Hair follicular keratinocyte (primary cell): ENCODE measurements at places on chromosomes 3 and 15. TPM values are rescaled to one million over a fixed set of nuclear protein-coding genes. Genes with fewer than 3 reads are reported as not detected.

The P2RY1 gene
- total RNA-seq, result 1.5 and 2.0 TPM in 2 replicates

The BNC1 gene
- total RNA-seq, result 98.3 and 103 TPM in 2 replicates

The GOLGA8T gene
- not detected in 2 replicates for total RNA-seq

The PAQR5 gene
- 0.08 and 0.11 TPM in 2 replicates for total RNA-seq

The IQCF5 gene
- total RNA-seq, result not detected in 2 replicates

The TMEM62 gene
- total RNA-seq, result 9.4 and 12.9 TPM in 2 replicates

The ANKRD34C gene
- not detected in 2 replicates for total RNA-seq

The TRH gene
- total RNA-seq, result not detected in 2 replicates

The PRTG gene
- under 0.01 TPM in 1 of 2 replicates, not detected in the other for total RNA-seq

The FANCD2OS gene
- not detected in 2 replicates for total RNA-seq

The GPR171 gene
- not detected in 2 replicates for total RNA-seq

The PLSCR5 gene
- not detected in 2 replicates for total RNA-seq

The MESD gene
- 22.7 and 28.3 TPM in 2 replicates for total RNA-seq

The ATP13A3 gene
- 196 and 202 TPM in 2 replicates for total RNA-seq

The CRABP1 gene
- not detected in 2 replicates for total RNA-seq

The SLC24A5 gene
- not detected in 2 replicates for total RNA-seq

The STRIT1 gene
- total RNA-seq, result not detected in 2 replicates

The SQOR gene
- total RNA-seq, result 159 and 198 TPM in 2 replicates

The C15orf61 gene
- total RNA-seq, result 5.2 and 6.2 TPM in 2 replicates

The GNAT1 gene
- not detected in 2 replicates for total RNA-seq

The MME gene
- total RNA-seq, result 2.9 and 3.1 TPM in 2 replicates

The TTLL13 gene
- 0.08 and 0.11 TPM in 2 replicates for total RNA-seq

The TNFAIP8L3 gene
- 1.1 and 1.3 TPM in 2 replicates for total RNA-seq

The NFKBIZ gene
- total RNA-seq, result 13.2 and 56.9 TPM in 2 replicates

The SEMA6D gene
- total RNA-seq, result 0.91 and 2.9 TPM in 2 replicates

The LTF gene
- total RNA-seq, result not detected in 2 replicates

The AGBL1 gene
- not detected in 2 replicates for total RNA-seq

The NANOGP8 gene
- not detected in 2 replicates for total RNA-seq

The IP6K1 gene
- 16.4 and 19.9 TPM in 2 replicates for total RNA-seq

The NBEAL2 gene
- 18.3 and 20.4 TPM in 2 replicates for total RNA-seq

The PRR20G gene
- total RNA-seq, result not detected in 2 replicates

The GABPB1 gene
- total RNA-seq, result 23.3 and 30.8 TPM in 2 replicates

The FAM3D gene
- not detected in 2 replicates for total RNA-seq

The NDN gene
- total RNA-seq, result 16.9 and 20.2 TPM in 2 replicates

The TMEM45A gene
- total RNA-seq, result 4.4 and 8.4 TPM in 2 replicates

The FHIT gene
- total RNA-seq, result 1.8 and 2.0 TPM in 2 replicates

The CFAP44 gene
- 0.16 and 0.19 TPM in 2 replicates for total RNA-seq

The GOLGA6L4 gene
- 0.23 and 1.6 TPM in 2 replicates for total RNA-seq

The HES1 gene
- 45.3 and 97.6 TPM in 2 replicates for total RNA-seq

The CHRNA3 gene
- total RNA-seq, result not detected in 2 replicates

The NRROS gene
- total RNA-seq, result under 0.01 and 0.04 TPM in 2 replicates

The IGDCC3 gene
- not detected in 2 replicates for total RNA-seq

The SENP8 gene
- 2.3 and 2.4 TPM in 2 replicates for total RNA-seq

The OR5H1 gene
- not detected in 2 replicates for total RNA-seq

The RAB6B gene
- total RNA-seq, result 0.15 and 0.23 TPM in 2 replicates

The ALG1L2 gene
- not detected in 2 replicates for total RNA-seq

The TEX9 gene
- total RNA-seq, result 1.3 TPM in 2 replicates

The MAP1A gene
- total RNA-seq, result 0.39 and 0.42 TPM in 2 replicates

The EFCAB12 gene
- not detected in 2 replicates for total RNA-seq
